Activated naive CD8-positive, alpha-beta T cell treated with anti-CD3 and anti-CD28 coated beads, Interleukin-2, amount 10 ng/mL, durations not matched to agents 7 days and 5 days (primary cell): ENCODE measurements at places on chromosomes 16 and 17. TPM values are rescaled to one million over a fixed set of nuclear protein-coding genes. Genes with fewer than 3 reads are reported as not detected.

The RDM1 gene
- total RNA-seq, result 17.3 TPM

The PRAC1 gene
- total RNA-seq, result not detected

The MPV17L gene
- not detected for total RNA-seq

The LYZL6 gene
- not detected for total RNA-seq

The SLC35G6 gene
- total RNA-seq, result not detected

The HBA1 gene
- total RNA-seq, result not detected

GRCh38 chr17:80899402-80900268 is 92.0 kb upstream of the CHMP6 start:
- peak overlapping the region; percentile 36 for H3K27ac ChIP-seq
- peaks cover 28% of the 10 kb centered on the region for H3K4me1 ChIP-seq
- H3K36me3 ChIP-seq, result peaks cover 24% of the 10 kb centered on the region
- no peaks in the 10 kb centered on the region for H3K27me3 ChIP-seq

GRCh38 chr17:1942666-1943435 is 82.3 kb downstream of the RTN4RL1 start:
- no peak overlapping the region for H3K27ac ChIP-seq
- H3K4me1 ChIP-seq, result no peaks in the 10 kb centered on the region
- no peaks in the 10 kb centered on the region for H3K27me3 ChIP-seq

GRCh38 chr17:68456339-68457167 is 743 bp downstream of the WIPI1 start:
- peaks cover 16% of the 10 kb centered on the region for H3K36me3 ChIP-seq
- peak overlapping the region; percentile 98 for H3K4me3 ChIP-seq
- peaks cover 56% of the 10 kb centered on the region for H3K4me1 ChIP-seq
- peak overlapping the region; percentile 86 for H3K27ac ChIP-seq
- DNase-seq, result no peak

DNA sequence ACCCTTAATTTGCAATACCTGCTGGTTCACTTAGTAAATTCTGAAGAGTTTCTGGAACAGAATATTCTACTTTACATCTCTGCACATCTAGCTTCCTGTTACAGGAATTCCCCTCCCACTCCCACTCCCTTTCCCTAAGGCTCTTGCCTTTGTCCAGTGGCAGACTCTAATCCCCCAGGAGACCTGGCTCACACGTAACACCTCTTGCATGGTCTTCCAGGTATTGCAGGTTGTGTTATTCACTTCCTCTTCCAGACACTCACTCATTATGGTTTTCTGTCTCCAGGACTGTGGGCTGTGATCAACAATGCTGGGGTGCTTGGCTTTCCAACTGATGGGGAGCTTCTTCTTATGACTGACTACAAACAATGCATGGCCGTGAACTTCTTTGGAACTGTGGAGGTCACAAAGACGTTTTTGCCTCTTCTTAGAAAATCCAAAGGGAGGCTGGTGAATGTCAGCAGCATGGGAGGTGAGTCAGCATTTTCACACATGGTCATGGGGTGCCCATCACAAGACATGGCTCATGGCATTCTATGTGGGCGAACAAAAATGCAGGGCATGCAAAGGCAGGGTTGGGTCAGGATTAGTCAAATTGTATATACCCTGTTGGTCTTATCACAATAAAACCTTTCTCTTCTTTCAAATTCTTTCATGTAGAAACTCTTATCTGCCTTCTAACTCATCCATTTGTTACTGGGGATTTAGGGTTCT is 35.8 kb downstream of the HSD17B2 start:
- H3K27ac ChIP-seq, result no peak overlapping the region
- H3K27me3 ChIP-seq, result peaks cover 24% of the 10 kb centered on the region
- DNase-seq, result no peak
- H3K36me3 ChIP-seq, result no peaks in the 10 kb centered on the region
- no peaks in the 10 kb centered on the region for H3K4me1 ChIP-seq
